Left ventricle myocardium inferior (tissue), 1 donor: ENCODE measurements at places on chromosomes 13 and 19.

DNA sequence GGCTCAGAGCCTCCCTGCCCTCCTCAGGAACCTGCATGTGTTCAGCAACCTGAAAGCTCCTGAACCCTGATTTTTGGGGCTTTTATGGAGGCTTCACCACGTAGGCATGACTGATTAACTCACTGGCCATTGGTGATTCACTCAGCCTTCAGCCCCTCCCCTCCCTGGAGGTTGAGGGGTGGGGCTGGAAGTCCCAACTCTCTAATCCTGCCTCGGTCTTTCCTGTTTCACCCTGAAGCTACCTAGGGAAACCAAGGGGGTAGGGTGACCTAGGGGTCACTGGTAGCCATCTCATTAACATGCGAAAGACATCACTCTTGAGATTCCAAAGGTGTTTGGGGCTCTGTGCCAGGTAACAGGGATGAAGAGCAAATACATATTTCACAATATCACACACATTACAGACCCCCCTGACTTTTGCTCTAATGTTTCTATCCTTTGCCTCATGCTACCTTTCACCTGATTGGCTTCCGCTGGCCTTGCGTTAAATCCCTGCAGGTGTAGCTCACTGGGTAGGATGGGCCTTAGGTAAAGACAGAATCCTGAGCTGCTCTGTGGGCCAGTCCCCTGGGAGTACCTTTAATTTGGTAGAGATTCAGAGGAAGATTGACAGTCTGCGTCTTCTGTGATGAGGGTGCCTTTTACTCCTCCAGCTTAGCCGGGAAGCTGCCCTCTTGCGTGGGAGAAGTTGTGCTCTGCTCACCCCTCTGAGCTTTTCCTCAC is 260.6 kb downstream of the ATP8A2 start:
- no peak for DNase-seq

GRCh38 chr19:56321254-56321988 is 6.8 kb upstream of the ZSCAN5A start:
- no peak for DNase-seq

DNA sequence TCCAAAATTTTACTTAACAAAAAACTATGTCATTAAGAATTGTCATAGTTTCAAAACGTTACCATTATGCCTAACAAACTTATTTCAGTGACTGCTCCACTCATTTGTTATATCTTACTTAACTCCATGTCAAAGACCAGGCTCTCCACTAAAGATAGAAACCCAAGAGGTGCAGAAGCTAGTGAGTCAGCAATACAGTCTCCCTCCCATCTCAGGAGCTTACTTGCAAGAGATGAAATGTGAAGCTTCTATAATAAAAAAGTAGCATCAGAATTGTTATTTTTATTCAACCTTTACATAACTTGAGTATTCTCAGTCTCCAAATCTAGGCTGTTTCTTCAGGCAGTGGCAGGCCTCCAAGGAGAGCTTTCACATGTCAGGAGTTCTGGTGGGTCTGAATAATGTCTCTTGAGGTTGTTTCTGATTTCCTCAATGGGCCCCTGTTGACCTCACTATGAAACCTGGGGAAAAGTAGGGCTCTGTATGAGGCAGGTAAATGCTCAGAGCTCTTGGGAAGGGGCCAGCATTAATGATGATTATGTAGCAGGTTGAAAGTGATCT is 242.0 kb downstream of the NDFIP2 start:
- no peak for DNase-seq

DNA sequence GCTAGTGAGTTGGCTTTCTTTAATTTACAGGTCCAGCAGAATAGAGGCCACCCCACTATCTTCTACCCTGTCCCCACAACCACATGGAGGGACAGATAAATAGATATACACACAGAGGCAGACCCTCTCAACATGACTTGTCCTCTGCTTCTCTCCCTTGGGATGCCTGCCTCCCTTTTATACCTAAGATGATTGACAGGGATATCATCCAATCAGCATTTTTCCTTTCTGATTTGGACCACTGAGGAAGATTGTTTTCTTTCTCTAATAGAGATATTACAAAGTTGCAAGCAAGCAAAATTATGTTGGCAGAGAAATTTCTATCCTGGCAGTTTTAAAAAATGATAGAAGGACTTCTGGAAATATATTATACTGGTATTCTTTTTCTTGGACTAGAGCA is 35.8 kb downstream of the STOML3 start:
- no peak for DNase-seq
